ENCODE measurements at places on chromosomes 5 and 9.
A peak's percentile ranks its signal among the peaks of the same experiment; 100 is the strongest.

- peak; percentile 21 for DNase-seq
Measured at GRCh38 chr5:113047733-113048652, 71.4 kb downstream of the DCP2 start.

- DNase-seq: no peak
Measured at GRCh38 chr5:149018909-149019443, 43.9 kb downstream of the SH3TC2 start.

DNA sequence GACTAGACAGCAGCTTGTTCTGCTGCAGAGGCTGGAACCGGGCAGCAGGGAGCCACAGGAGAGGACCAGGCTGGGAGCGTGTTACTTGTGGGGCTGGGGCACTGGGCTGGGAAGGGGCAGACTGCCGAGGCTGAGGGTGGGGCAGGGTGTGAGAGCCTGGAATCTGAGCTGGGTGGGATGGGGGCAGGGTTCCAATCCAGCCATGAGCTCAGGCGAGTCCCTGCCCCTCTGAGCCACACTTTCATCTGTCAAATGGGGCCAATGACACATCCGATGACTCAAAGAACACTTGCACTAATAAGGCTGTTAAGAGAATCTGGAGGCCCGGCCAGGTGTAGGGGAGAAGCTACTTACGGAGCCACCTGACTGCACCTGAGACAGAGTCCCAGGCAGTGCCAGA is 18.7 kb upstream of the WDR38 start:
- DNase-seq: no peak

DNA sequence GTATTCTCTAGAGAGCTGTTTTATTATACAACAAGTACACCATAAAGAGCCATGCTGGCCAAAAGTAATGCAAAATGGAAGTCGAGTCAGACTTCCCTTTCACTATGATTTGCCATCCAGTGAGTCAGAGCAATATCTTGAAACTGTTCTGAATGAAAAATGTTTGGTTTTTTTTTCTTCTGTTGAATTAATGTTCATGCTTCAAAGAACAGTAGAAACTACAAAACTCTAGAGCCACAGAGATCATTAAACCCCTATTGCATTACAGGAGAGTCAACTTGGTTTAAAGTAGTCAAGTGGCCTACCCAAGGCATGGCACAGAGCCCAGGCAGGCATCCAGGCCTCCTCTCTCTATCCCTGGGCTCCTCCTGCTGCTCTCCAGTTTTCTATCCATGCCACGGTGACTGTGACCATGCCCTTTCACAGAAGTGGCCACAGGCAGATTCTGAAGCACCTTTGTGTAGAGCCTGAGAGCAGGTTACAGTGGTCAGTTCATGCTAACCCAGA is 358.9 kb downstream of the DEPDC1B start:
- no peak for DNase-seq

- DNase-seq: no peak
Measured at GRCh38 chr9:125513303-125513667, 193.7 kb downstream of the MAPKAP1 start.

DNA sequence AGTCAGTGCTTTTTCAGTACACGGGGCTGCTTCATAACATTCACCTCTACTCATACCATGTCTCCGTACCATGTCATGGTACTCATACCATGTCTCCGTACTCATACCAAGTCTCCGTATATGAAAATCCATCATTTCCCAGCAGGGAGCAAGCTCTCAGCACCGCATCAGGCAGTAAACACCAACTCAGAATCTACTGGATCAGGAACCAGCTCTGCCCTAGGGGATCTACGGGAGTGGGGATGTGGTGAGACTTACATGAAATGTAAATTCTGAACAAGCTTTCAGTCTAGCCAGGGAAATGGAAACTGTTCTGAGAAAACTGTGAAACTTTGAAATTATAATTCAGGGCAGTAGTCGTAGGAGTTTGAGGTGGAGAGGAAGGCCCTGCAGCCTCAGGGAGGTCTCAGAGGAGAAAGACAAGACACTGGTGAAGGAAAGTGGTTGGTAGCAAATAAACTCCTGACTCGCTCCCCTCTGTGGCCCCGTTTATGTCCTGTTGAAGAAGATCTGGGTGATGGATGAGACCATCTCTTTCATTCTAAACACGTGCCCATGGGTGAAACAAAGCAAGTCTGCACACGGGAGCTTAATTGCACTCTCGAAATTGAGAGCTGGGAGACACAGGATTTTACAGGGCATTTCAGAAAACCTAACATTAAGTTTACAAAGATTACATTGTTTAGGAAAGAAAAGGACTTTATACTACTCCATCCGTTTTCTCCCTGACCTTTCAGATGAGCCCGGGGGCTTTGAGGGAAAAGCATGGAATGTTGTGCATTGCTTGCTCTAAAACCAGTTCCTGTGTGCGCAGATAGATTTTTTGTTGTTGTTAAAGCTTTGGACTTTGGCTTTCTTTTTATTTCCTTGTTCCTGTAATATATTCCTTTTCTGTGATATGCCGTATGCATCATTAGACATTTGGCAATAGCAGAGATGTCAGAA is 26.8 kb downstream of the ACTBL2 start:
- no peak for DNase-seq

DNA sequence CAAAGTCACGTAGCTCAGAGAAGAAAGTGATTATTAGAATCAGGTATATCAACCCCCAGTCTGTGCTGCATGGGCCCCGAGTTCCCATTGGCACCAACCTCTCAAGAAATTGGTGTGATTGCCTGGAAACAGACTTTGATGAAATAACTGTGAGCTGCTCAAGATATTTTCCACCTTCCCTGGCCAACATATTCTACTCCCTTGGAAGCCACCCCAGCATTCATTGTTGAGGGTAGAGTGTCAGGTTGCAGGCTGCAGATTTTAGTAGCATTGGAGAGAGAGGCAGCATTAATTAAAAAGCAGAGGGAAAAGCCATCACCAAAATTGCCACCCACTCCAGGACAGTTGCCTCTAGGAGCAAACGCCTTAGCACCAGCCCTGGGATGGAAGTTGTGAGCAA is 154.2 kb upstream of the TNPO1 start:
- no peak for DNase-seq

- no peak for DNase-seq
Measured at GRCh38 chr9:118563677-118564076, 805.6 kb downstream of the BRINP1 start.

DNA sequence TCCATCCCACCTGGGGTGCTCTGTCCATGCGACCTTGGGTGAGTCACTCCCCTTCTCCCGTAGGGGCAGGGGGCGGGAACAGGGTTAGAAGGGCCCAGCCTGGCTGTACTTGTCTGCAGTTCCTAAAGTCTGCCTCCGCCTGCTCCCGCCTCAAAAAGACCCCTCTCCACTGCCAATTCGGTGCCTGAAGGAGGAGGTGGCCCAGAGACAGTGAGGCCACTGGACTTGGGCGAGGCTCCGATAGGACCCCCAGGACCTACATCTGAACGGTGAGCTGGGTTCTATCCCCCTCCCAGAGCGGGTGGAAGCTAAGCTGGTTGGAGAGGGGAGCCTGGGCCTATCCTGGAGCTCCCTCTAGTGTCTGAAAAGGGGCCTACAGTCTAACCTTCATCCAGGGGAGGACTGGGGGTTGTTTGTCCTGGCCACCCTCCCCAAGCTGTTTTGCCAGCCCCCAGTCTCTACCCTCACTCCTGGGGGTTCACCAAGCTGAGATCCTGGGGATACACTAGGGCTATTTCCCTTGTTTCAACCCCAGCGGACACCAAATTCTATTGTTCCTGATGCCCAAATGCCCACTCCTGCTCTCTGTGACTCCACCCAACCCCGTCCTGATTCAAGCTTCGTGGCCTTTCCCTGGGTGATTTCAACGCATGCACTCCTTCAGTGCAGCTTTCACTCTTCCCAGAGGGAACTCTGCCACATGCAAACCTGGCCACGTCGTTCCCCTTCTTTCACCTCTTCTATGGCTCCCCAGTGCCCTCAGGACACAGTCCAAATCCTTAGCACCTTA is 6.1 kb upstream of the CRB2 start:
- peak; percentile 55 for DNase-seq

DNA sequence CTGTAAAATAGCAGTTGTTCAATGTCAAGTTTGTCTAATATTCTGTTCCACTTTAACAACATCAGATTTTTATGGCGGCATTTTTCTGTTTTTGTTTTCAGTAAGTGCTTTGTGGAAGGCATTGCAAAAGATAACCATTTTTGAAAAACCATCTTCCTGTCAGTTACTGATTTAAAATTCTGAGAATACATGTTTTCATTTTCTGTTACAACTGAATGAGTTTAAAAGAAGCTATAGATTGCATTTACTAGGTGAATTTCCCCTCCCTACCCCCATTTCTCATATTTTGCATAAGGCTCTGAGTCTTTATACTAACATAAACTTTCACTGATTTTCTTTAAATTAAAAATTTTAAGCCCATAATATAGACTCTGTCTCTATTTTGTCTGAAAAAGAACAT is 4.6 kb upstream of the ERAP2 start:
- DNase-seq: no peak

GRCh38 chr5:62695274-62695673 is 116.7 kb downstream of the LRRC70 start:
- DNase-seq: no peak

GRCh38 chr9:9945966-9946365 is 666.8 kb downstream of the PTPRD start:
- no peak for DNase-seq

DNA sequence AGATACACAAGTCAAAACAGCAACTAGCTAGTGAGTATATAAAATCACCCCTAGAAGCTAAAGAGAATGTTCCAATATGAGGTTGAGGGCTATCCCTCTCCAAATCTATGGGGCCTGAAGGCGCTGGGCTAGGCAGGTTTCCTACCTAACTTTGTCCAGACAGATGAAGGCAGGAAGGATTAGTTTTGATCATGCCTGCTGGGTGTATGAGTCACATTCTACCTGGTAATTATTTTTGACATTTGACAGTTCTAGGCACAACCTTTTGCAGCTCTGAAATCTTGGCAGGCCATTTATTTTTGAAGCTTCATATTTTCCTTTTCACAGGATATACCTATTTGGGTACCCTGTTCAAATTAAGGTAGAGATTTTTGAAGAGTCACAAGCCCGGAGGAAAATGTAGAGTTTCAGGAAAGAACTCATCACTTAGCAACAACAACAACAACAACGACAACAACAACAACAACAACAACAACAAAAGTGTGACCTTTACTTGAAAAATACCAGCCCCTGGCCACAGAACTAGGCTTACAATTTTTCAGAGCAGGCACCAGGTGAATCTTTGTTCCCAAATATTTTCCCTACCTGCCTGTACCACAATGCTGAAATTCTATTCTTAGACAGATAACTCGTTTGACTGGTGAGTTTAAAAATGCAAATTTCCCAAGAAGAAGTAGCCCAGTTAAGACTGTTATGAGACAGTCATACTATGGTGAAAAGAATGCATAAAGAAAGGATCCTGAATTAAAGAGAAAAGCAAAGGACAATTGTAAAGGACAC is 175.5 kb upstream of the TUT7 start:
- DNase-seq: no peak

GRCh38 chr9:135948446-135948845 is 12.7 kb downstream of the UBAC1 start:
- DNase-seq: no peak

- no peak for DNase-seq
Measured at GRCh38 chr5:180804129-180804618, 1.6 kb upstream of the MGAT1 start.

DNA sequence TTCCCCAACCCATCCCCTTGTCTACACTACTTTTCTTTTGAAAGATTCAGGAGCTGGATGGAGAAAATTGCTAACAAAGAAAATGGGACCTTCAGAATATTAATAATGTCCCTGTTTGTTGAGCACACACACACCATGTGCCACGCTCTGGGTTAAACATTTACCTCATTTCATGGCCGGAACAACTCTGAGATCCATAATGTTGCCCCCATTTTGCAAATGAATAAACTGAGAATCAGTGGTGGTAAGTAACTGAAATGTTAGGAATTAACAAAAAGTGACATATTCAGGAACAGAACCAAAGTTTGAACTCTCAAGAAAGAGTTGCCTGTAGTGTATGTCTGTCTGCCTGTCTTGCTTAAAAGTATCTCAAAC is 51.4 kb upstream of the SMAD5 start:
- no peak for DNase-seq

GRCh38 chr9:97982683-97983588 is at the start of gene ANP32B:
TSS of gene ANP32B (plus strand) at chr9:97983341. CDS start at chr9:97983556, 215 bp downstream.
- DNase-seq: peak; percentile 86

DNA sequence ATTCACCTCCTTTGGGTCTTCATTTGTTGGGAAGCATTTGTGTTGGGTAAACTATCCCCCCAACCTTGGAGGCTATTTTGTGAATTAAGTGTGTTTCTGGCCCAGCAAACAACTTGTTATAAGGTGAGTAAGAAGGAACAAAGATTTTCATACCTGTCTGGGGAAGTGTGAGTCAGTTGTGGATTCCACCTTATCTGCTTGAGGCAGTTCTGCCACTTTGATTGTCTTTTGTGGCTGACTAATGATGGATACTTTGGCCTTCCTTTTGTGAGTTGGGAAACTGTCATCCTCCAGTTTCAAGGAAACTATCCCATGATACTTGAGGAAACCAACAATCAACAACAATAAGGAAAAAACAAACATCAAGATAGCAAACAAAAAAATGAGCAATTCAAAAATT is 24.6 kb upstream of the CER1 start:
- no peak for DNase-seq

- no peak for DNase-seq
Measured at GRCh38 chr5:164253764-164254163, 748.3 kb downstream of the MAT2B start.

GRCh38 chr9:2616692-2617377 is 4.8 kb upstream of the VLDLR start:
- DNase-seq: no peak
